ENCODE measurements at places on chromosomes 5 and 9. TPM values are rescaled to one million over a fixed set of nuclear protein-coding genes. Genes with fewer than 3 reads are reported as not detected.

Gene CFAP90
- total RNA-seq: not detected

Gene LRRC70
- 3.3 TPM for total RNA-seq

Gene CTXN3
- total RNA-seq: not detected

Gene SLC28A3
- not detected for total RNA-seq

Gene TMEM174
- not detected for total RNA-seq

Data from uterus (tissue), 4 donors.